ENCODE measurements at places on chromosomes 3 and 15. TPM values are rescaled to one million over a fixed set of nuclear protein-coding genes. Genes with fewer than 3 reads are reported as not detected.

DNA sequence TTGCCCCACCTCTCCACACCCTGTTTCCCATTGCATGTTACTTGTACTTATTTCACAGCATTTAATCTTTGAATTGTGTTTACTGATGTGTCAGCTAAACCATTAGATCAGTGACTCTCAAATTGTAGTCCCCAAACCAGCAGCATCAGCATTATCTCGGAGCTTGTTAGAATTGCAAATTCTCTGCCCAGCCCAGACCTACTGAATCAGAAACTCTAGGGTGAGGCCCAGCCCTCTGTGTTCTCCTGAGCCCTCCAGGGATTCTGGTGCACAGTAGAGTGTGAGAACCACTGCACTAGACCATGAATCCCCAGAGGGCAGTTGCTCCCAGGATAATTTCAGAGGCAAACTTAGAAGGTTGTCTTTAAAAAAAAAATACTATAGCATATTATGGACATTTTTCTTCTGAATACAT is 13.0 kb downstream of the PLD1 start:
- DNase-seq = no peak

GRCh38 chr3:134483195-134483900 is 2.4 kb downstream of the ANAPC13 start:
- no peak for DNase-seq

GRCh38 chr3:90055666-90056065 is 948.2 kb downstream of the EPHA3 start:
- DNase-seq = no peak

DNA sequence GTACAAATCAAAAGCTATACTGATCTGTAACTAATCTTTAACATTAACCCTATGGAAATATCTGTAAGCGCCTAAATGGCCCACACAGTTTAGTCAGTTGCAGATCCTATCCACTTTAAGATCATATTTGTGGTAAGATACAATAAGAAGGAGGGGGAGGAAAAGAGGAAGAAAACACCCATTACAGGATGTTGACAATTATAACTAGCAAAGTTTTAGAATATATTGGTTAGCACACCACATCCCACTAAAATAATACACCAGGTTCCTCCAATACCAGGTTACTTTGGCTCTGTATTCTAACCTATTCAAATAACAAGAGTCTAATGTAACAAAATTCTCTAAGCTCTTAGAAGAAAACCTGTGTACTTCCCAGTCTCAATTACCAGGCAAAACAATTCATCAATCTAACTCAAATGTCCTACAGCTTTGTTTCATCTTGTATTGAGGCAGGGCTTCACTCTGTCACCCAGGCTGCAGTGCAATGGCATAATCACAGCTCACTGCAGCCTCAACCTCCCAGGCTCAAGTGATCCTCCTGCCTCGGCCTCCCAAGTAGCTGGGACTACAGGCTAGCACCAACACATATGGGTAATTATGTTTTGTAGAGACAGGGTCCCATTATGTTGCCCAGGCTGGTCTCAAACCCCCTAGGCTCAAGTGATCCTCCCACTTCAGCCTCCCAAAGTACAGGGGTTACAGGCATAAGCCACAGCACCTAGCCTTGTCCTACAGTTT is 4.2 kb downstream of the SLC4A7 start:
- DNase-seq = no peak

DNA sequence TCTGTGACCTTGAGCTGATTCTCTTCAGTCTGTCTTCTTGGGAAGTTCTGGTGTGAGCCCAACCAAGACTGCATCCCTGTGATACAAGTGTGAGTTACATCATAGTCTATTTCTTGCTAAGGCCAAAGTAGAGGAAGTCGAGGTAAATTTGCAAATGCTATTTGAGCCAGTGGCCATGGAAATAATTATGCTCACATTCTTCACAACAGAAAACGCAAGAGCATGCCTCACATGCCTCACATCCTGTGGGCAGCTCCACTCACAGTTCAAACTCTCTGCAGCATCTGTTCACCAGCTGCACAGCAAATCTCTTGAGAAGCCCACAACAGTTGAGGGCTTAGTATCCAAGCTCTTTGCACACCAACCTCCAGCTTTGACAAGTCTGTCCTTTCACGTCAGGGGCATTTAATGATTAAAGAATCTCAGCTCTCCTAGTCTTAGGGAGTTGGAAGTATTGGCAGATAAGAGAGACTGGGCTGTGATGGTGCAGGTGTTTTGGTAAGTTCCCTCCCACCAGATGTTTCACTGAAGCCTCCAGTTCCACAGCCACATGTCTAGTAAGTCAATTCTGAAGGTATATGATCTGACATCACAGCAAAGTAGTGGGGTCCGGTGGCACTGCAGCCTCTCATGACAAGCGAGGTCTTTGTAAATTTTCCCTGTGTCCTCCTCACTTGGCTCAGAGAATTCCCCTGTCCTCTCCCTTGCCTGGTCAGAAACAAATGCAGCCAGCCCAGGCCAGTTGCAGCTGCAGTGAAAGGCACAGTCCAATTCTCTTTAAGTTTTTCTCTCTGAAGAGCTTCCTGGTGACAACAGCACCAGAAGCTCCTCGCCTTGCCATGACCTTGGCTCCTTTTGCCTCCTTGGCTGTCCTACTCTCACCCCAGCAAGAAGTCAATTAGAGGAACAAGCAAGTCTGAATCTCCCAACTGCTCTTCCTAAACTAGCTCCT is 166.1 kb downstream of the SSR3 start:
- no peak for DNase-seq

DNA sequence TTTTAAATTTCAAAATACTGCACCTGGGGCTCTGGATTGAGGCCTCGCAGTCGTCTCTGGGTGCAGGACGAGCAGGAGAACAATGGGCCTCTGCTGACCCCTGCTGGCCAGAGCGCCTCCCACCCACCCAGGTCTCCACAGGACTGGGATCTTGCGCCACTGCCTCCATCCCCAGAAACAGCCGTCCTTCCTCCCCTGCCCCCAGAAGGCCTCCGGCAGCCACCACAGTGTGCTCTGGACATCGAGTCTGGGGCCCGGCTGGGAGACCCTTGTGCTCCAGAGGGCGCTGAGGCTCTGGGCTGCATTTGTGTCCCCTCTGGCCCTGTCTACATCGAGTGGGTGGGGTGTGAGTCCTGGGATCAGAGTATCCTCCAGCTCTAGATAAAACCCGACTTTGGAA is 6.7 kb upstream of the ACSBG1 start:
- peak; percentile 98 for DNase-seq

DNA sequence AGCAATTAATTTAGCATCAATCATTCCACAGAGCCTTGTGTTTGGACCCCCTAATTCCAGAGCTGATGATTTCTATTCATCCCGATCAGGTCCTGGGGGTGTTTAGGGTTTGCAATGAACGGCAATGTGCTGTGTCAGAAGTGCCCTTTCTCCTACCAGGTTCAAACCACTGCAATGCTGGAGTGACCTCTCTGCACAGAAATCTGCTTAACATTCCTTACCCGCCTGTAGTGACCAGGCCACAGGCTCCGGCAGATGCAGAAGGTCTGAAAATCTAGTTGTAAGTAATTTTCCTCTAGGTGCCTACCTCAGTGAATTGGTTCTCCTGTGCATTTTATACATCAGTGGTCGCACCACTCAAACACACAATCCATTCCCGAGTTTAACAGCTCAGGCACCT is 725.3 kb upstream of the CFAP20DC start:
- no peak for DNase-seq

DNA sequence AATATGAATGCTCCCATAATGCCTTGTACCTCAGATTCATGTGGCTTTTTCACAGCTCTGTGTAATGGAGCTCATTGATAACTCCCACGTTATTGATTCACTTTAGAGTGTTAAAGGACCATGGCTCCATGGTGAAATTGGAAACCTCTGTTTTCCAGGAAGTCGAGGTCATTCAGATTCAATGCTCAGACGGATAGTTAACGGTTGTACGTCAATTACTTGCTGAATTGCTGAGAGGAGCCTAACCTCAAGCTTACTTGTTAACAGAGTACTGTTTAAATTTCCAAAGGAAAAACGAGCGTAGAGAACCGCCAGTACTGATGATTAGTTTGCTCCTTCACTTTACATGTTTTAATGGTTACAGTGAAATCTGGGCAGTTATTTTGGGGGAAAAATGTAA is 11.1 kb downstream of the ABHD17C start:
- DNase-seq = no peak

DNA sequence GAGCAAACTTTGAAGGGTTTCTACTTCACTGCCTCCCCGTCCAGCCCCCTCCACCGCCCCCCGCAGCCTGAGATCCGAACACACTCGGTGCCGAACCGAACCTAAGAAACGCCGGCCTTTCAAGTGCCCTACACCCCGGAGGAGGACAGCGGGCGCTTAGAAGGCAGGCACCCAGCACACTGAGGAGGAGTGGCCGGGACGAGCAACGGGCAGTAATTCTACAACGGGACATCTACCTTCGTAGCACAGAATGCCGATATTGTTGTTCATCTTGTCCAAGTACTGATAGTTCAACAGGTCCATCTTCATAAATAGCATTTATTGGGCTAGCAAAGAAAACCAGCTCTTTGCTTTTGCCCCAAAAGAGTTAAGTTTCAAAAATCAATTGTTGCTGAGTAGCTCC is 513 bp downstream of the VGLL4 start:
- peak; percentile 79 for DNase-seq

DNA sequence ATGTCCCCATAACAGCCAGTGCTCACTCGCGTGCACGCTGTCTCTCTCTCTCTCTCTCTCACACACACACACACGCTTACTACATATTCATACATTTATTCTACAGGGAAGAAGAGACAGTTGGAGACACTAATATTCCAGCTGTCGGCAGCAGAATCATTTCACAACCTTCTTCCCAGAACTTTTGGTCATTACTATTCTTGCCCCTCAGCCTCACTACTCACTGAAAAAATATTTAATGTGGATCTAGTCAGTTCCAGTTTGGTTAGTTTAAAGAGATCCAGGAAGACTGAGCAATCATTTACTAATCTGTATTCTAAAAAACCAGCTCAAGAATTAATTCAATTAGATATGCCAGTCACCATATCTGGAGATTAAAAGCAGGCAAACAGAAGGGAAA is 394.9 kb downstream of the PTPRG start:
- no peak for DNase-seq

- DNase-seq = no peak
Observed at GRCh38 chr15:52241489-52241888, 50.3 kb upstream of the GNB5 start.

DNA sequence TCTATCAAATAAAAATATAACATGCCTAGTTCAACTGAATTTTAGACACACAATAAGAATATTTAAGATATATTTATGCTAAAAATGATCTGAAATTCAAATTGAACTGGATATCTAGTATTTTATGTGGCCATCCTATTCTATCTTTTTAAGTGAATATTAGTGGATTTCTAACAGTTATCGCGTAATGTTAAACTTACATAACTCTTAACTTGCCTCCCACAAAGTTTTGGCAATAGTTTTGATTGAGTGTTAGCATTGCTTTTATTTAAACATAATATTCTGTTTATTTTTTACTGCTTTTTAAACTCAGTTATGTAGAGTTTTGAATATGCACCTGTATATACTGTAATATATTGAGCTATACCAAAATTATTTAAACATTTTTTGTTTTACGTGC is 1279.5 kb downstream of the OTOL1 start:
- no peak for DNase-seq

DNA sequence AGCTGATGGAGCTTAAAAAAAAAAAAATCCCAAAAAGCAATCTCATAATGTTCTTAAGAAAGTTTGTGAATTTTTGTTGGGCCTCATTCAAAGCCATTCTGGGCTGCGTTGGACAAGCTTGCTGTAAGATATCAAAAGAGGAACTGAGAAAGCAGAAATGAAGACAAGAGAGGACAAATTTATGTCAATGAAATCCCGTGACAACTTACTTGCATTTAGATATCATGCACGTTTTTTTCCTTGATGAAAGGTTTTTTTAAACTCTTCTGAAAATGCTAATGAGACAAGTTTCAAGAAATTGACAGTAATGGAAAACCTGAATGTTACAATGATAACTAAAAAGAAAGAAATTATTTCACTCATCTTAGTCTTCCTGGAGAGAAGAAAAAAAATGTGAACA is 662.9 kb downstream of the SQOR start:
- DNase-seq = no peak

DNA sequence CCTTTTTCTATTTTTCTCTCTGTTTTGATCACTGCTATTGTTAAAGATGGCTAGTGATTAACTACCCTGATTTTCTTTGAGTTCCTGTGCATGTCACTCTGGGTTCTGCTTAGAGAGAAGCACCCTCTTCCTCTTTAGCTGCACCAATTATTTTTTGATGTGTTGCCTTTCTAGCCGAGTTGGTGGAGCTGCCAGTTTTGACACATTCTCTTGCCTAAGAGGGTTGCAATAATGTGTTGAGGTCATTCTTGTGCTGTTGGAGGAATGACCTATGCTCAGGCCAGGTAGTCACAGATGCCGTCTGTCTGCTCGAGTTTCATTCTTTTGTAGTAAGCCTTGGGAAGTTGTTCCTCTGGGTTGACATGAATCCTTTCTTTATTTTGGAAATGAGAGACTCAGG is 84.6 kb upstream of the DPH6 start:
- no peak for DNase-seq

DNA sequence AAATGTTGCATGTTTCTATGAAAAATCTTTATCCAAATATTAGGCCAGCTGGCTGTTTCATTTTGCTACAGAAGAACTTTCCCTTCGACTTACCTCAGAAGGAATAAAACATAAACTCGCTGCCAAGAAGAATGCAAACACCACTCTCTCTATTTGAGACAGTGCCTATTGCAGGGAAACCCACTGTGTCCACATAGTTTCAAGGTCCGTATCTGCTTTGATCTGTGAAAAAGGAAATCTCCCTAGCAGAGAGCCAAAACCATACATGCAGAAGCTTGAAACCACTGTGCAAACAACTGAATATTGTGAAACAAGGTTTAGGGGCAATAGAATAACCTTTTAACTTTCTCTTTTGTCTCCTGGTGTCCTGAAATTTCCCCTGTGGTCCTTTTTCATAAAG is 35.0 kb upstream of the CAPN7 start:
- DNase-seq = no peak

DNA sequence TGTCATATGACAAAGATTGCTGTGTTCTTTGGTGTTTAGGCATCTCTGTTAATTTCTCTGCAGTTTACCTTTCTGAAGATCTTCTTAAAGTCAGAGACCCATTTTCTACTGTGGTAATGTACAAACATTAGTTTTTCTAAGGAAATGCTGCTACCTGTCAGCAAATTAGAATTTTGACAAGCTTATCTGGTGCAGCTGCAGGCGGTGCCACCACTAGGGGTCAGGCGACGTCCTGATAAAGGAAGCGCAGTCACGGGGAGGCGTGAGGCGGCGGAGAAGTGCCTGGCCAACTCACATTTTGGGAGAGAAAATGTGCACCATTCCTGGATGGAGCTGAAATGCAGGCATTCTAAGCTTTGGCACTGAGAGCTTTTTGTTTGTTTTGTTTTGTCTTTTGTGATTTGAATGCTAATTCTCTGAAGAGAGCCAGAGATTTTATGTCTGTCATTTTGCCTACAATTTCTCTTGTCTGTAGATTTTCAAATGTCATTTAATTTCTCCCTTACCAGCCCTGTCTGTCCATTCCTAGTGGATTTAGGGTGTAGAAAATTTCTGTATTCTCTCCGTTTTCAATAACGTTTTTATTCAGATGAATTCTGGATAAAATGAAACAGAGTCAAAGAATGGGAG is 24.9 kb upstream of the SIAH2 start:
- peak; percentile 96 for DNase-seq

The LYSMD2 gene
- 0.32 TPM for total RNA-seq

The MEIS2 gene
- 7.1 TPM for total RNA-seq

The ACOX2 gene
- 3.0 TPM for total RNA-seq

Data from endodermal cell (in vitro differentiated cells).